ENCODE measurements at places on chromosomes 13 and 19. TPM values are rescaled to one million over a fixed set of nuclear protein-coding genes. Genes with fewer than 3 reads are reported as not detected.

HIF3A gene
- 189 TPM for total RNA-seq

- DNase-seq, result no peak
These were observed 11.5 kb upstream of the ZNF814 start for GRCh38 chr19:57900311-57900710.

DNA sequence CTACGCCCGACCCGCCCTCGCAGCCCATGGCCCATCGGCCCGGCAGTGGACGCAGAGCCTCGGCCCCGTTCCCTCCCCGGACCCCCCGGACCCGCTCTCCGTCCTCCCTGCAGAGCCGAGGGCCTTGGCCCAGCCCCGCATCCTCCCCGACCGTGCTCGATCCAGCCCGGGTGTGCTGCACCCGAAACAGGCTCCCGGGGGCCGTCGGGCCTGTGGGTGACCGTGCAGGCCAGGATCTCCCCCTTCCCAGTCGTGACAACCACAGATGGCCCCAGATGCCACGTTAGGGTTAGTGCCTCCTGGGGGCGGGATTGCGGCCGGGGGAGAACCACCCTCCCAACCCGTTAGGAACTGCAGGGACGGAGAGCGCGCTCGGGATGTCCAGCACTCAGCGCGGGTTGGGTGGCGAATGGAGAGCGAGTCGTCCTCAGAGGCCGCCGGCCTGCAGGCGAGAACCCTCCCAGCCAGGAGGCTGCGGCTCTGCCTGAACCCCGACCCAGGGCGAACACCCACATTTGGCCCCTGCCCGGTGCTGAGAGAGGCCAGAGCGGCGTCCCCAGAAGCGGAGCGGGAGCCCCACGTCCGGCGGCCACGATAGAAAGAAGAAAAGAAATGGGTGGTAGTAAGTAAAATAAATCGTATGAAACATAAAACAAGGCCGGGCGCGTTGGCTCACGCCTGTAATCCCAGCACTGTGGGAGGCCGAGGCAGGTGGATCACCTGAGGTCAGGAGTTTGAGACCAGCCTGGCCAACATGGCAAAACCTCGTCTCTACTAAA lies 6.7 kb upstream of the MADCAM1 start:
- no peak for DNase-seq

- DNase-seq, result no peak
These were observed 8.7 kb upstream of the SBNO2 start for GRCh38 chr19:1182727-1183126.

- no peak for DNase-seq
These were observed 162.4 kb downstream of the DCT start for GRCh38 chr13:94317063-94317491.
